Cardiac muscle cell (in vitro differentiated cells and primary cell): ENCODE measurements at places on chromosomes 4 and X. TPM values are rescaled to one million over a fixed set of nuclear protein-coding genes. Genes with fewer than 3 reads are reported as not detected.

- H3K27ac ChIP-seq = peak overlapping the region; percentile 100
- peak overlapping the region; percentile 77 for H3K4me3 ChIP-seq
- H3K36me3 ChIP-seq = peaks cover 2% of the 10 kb centered on the region
- DNase-seq = peak; percentile 78
- H3K27me3 ChIP-seq = no peaks in the 10 kb centered on the region
Measured at GRCh38 chrX:153970357-153971123, 1.1 kb downstream of the HCFC1 start.

- DNase-seq = no peak
- no peaks in the 10 kb centered on the region for H3K36me3 ChIP-seq
- no peaks in the 10 kb centered on the region for H3K4me1 ChIP-seq
Measured at GRCh38 chr4:140600408-140600807, 31.6 kb upstream of the UCP1 start.

Gene HTT-AS
- total RNA-seq = not detected in 2 replicates

Gene UFSP2
- total RNA-seq = 28.0 and 32.2 TPM in 2 replicates

Gene SMR3B
- total RNA-seq = not detected in 2 replicates

Gene SASH3
- not detected in 2 replicates for total RNA-seq

Gene COL4A6
- 72.1 and 95.2 TPM in 2 replicates for total RNA-seq

- H3K27ac ChIP-seq = no peak overlapping the region
- H3K4me1 ChIP-seq = no peaks in the 10 kb centered on the region
- DNase-seq = no peak
- H3K4me3 ChIP-seq = no peak overlapping the region
Measured at GRCh38 chrX:1912193-1912592, 297.3 kb downstream of the ASMT start.

DNA sequence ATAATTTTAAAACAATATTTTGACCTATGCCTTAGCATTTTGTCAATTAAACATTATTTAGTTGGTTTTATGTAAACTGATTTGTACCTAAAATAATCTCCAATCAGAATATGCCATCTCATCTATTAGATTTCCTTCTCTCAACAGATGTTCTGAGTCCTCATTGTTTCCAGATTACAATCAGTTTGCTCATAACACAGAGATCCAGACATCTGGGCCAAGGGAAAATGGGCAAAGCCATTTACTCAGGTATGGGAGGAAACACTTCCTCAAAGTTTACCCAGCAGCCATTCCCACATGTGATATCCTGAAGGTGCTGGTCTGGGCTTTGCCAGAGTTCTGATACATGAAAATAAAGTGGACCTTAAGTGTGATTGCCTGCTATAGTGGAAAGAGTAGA lies 217.9 kb upstream of the GPC4 start:
- H3K36me3 ChIP-seq = no peaks in the 10 kb centered on the region
- no peak overlapping the region for H3K4me3 ChIP-seq
- peaks cover 25% of the 10 kb centered on the region for H3K4me1 ChIP-seq
- no peak for DNase-seq

DNA sequence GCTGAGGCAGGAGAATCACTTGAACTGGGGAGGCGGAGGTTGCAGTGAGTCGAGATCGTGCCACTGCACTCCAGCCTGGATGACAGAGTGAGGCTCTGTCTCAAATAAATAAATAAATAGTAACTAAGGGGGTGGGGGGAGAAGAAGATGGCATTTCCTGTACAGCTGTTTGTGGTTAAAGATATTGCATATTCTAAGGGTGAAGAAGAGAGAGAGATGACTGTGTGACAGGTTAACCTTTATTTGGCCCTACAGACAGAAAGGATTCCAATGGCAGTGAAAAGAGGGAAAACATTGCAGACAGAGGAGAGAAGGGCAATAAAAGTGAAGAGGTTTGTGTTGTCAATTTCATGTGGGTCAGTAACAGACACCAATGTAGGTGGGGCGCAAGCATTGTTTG lies 9.4 kb downstream of the TASL start:
- no peaks in the 10 kb centered on the region for H3K4me1 ChIP-seq
- H3K4me3 ChIP-seq = no peak overlapping the region
- peak; percentile 62 for DNase-seq
- no peak overlapping the region for H3K27ac ChIP-seq
- no peaks in the 10 kb centered on the region for H3K27me3 ChIP-seq
